Neural crest cell (in vitro differentiated cells): ENCODE measurements at places on chromosomes 7 and 10. TPM values are rescaled to one million over a fixed set of nuclear protein-coding genes. Genes with fewer than 3 reads are reported as not detected.

GRCh38 chr7:10919923-10920322 lies 53.7 kb upstream of the PHF14 start:
- no peak for DNase-seq

DNA sequence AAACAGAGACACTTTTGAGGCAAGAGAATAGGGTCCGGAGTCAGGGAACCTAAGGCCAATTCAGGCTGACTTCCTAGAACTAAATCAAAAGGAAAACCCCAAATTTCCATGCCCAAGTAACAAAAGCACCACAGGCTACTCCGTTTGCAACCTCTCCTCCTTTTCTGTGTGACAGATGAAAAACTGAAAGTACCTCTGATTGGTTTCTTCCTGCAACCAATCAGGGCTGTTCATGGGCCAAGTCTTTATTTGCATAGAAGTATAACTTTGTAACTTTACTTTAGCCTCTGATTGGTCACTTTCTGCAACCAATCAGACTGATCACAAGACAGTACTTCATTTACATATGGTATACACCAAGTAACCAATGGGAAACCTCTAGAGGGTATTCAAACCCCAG lies 239.9 kb upstream of the KCND2 start:
- no peak for DNase-seq

DNA sequence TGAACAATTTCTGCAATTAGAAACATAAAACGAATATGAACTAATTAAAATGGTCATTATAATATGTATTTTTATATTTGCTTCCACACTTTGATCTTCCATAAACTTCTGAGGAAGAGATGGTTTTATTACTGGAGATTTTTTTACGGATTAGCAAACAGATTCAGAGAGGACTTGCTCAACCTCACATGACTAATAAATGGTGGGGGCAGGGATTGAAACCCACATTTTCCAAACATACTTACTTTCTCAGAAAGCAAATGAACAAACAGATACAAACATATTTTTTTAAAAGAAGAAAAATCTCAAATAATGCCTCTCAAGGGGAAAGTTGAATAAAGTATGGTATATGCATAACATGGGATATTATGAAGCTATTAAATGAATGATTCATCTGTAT lies 18.3 kb downstream of the ANKMY2 start:
- no peak for DNase-seq

DNA sequence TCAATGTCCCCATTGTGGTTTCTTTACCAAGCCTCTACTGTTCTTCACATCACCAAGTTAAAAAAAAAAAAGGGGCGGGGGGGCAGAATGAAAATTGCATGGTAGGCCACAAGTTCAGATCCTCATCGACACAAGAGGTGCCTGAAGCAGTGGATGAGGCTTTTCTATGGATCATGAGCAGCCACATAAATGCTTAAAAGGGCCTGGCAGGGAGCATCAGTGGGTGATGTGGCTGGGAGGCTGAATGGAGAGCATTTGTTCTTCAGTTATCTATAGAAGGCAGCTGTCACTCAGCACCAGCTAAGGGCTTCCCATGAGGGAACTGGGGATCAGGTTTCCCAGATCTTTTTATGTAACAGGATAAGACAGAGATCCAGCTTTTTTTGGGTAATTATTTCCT lies 117.9 kb downstream of the CFTR start:
- no peak for DNase-seq

GRCh38 chr7:77877791-77878190 lies 79.2 kb downstream of the PHTF2 start:
- DNase-seq: no peak

- peak; percentile 51 for DNase-seq
These were observed 43.6 kb downstream of the TSPAN15 start for GRCh38 chr10:69494626-69495558.

- DNase-seq: no peak
These were observed 43.9 kb downstream of the GRK5 start for GRCh38 chr10:119251315-119251708.

- peak; percentile 58 for DNase-seq
These were observed 1.1 kb upstream of the PWWP2B start for GRCh38 chr10:132395704-132396493.

- DNase-seq: peak; percentile 64
These were observed 15.0 kb upstream of the PCBD1 start for GRCh38 chr10:70903262-70903921.

DNA sequence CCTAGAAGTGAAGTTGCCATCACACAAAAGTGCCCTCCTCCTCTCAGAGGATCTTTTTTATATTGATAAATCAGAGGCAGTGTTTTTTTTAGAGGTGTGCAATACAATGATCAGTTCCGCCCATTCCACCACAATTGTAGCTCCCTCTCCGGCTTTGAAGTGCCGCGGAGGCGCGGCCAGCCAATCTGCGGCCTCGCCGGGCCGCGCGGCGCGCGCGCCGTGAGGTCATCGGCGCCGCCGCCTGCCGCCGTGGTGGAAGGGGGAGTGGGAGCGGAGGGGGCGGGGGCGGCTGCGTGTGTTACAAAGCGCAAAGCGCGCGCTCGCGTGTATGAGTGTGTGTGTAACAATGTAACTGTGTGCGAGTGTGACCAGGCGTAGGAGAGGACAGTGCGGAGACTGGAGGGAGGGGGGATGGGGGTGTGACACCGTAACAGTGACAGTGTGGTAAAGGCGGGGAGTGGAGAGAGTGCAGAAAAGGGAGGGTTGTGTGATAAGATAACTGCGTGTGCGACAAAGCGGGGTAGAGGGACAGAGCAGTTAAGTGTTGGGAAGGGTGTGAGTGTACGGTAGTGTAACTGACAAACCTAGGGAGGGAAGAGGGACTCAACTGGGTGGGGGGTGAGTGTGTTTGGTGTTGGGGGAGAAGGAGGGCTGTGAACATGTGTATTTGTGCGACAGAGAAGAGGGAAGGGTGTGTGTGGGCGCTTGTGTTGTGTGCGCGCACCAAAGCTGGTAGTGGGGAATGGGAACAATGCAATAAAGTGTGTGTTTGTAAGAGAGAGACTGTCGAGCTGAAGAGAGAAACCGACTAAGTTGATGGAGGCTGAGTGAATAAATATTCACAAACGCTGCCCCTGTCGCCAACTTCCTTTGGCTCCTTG lies at the start of gene SP8:
TSS of gene SP8 (minus strand) at position 108 of the 881 bp plus-strand sequence. CDS start at position 20, 88 bp downstream.
- DNase-seq: peak; percentile 71

DNA sequence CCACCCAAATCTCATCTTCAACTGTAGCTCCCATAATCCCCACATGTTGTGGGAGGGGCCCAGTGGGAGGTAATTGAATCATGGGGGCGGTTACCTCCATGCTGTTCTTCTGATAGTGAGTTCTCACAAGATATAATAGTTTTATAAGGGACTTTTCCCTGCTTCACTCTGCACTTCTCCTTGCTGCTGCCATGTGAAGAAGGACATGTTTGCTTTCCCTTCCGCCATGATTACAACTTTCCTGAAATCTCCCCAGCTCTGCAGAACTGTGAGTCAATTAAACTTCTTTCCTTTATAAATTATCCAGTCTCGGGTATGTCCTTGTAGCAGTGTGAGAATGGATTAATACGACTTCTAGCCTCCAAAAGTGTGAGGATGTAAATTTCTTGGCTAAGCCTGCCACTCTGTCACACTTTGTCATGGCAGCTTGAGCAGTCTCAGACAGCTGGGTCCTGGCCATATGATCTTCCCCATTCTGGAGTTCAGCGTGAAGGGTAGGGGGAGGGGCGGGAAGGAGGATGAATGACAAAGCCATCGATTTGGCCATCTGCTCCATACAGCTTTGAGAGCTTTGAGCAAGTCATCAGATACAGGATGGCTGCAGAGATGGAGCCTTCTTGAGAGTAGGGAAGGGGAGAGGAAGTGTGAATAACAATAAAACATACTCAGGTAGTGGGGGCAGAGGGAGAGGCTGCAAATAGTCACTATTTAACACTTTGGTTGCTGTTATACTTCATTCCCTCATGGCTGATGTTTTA lies 19.1 kb upstream of the INPP5F start:
- no peak for DNase-seq

DNA sequence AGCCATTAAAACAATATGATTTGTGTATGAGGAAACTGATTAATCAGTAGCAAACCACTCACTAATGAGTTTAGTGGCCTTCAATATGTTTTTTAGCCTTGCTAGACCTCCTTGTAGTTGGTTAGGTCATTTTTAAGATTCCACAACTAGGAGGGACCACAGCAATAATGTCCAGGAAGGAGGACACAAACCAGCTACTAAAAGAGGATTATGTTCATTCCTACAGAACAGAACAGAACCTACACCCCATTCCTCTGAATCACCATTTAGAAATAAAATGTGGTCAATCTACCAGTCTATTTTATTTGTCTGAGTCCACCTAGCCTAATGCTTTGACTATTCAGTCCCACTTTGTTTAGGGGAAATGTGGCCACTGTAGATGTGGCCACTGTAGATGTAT lies 226.3 kb downstream of the GLI3 start:
- no peak for DNase-seq

DNA sequence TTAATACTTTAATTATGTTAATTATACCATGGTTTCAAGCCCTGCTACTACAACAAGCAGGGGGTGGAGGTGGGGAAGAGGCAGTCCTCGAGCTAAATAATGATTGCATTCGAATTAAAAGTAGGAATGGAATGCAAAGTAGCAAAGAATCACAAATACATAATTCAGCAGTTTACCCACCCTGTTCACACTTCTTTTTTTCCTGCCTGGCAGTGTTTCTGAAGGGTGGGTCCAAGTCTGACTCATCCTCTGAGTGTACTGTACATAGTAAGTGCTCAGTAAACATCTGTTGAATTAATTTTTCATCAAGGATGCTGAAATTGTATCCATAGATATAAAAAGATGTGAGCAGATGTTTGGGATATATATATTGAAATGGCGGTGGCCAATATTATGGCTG lies 778.8 kb downstream of the LRMDA start:
- DNase-seq: no peak

DNA sequence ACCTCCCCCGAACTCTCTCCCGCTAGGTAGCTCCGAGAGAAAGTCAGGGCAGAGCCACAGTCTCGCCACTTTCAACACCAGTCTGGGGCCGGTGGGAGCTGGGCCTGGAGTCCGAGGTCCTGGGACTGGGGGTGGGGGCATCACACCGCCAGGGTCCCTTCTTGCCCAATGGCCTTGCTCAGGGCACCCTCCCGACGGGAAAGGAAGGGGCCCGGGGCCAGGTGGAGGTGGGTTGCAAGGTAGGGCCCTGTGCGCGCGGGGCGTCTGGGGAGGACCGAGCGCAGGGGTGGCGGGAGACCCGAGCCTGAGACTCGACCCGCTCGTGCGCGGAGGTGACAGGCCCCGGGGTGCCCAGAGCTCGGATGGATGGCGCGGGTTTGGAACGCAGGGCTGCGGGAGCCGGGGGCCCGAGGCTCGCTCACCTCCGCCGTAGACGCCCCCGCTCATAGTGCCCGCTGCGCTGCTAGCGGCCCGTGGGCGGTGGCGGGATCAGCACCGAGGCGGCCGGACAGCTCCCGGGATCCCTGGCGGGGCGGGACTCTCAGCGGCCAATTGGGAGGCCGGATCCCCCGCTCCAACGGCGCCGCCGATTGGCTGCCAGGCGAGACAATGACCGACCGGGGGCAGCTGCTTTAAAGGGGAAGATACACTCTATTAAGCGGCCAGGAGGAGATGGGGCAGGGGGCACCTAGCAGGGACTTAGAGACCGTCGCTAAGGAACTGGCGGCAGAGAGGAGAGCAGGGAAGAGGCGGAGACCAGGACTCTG lies at the start of gene ACTL6B:
TSS of gene ACTL6B (minus strand) at position 541 of the 767 bp plus-strand sequence. CDS start at position 447, 94 bp downstream.
- DNase-seq: peak; percentile 80

- DNase-seq: no peak
These were observed 367.9 kb upstream of the MBL2 start for GRCh38 chr10:53140506-53140905.

GRCh38 chr7:26664735-26665416 lies 199.5 kb downstream of the SKAP2 start:
- DNase-seq: no peak

DNA sequence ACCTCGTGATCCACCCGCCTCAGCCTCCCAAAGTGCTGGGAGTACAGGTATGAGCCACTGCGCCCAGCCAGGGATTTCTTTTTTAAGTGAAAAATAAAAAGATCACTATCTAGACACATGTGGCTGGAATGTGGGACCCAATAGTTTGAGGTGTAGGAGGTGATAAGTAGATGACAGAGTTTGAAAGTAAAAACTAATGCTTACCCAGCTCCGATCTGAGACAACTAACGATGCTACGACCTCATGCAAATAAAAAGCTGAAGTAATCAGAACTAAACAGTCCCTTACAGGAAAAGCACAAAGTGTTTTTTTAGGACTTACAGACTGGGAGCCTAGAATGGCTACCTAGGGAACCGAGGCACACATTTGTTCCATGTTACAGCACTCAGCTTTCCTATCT lies 23.0 kb downstream of the PCGF6 start:
- DNase-seq: no peak

- DNase-seq: no peak
These were observed 145.0 kb downstream of the C7orf25 start for GRCh38 chr7:42766782-42767423.

GRCh38 chr10:60189861-60190475 lies 199.7 kb downstream of the ANK3 start:
- DNase-seq: no peak

- DNase-seq: no peak
These were observed 54.0 kb downstream of the TRIM24 start for GRCh38 chr7:138514044-138514443.

DNA sequence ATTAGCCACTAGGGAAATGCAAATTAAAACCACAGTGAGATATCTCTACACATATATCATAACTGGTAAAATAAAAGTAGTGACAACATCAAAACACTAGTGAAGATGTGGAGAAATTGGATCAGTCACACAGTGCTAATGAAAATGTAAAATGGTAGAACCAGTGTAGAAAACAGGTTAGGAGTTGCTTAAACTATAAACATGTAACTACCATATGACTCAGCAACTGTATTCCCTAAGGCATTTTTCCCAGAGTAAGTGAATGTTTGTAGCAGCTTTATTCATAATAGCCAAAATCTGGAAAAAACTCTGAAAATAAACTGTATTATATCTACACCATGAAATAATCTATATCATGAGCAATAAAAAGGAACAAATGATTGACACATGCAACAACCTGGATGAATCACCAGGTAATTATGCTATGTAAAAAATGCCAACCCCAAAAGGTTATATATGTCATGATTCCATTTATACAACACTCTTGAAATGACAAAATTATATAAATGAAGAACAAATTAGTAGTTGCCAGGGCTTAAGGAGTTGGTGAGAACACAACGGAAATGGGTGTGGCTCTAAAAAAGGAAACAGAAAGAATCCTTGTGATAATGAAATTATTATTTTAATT lies 22.8 kb downstream of the SLC25A40 start:
- DNase-seq: no peak

- no peak for DNase-seq
These were observed 18.3 kb downstream of the ZFAND2A start for GRCh38 chr7:1141651-1142050.

DNA sequence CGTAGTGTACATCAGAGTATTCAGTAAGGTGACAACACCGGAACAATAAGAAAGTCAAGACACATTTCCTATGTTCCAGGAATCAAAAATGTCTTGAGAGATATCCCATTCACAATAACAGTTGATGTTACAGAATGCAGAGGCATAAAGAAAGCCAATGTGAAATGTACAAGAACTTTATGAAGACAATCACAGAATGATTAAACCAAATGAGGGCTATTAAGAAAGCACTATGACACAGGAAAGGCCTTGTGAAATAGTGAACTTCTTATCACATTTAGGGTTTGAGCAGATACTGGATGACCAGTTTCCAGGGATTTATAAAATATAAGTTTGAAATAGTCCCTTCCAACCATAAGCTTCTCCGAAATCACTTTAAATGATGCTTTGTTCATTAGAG lies 52.7 kb downstream of the VWDE start:
- DNase-seq: no peak

LGI1 gene
- total RNA-seq: 22.6 and 23.6 TPM in 2 replicates

TSPAN12 gene
- total RNA-seq: 15.7 and 18.2 TPM in 2 replicates

EN2 gene
- total RNA-seq: 7.2 and 8.2 TPM in 2 replicates

EPHA1 gene
- not detected in 2 replicates for total RNA-seq

VSTM4 gene
- 2.2 and 2.3 TPM in 2 replicates for total RNA-seq

SFR1 gene
- 13.9 and 14.0 TPM in 2 replicates for total RNA-seq

CHN2 gene
- 15.4 and 15.9 TPM in 2 replicates for total RNA-seq

DLX6 gene
- total RNA-seq: 0.26 and 0.32 TPM in 2 replicates
